ENCODE measurements at places on chromosomes 2 and 18.

- no peak for DNase-seq
Observed at GRCh38 chr2:11985817-11986566, 239.6 kb downstream of the LPIN1 start.

DNA sequence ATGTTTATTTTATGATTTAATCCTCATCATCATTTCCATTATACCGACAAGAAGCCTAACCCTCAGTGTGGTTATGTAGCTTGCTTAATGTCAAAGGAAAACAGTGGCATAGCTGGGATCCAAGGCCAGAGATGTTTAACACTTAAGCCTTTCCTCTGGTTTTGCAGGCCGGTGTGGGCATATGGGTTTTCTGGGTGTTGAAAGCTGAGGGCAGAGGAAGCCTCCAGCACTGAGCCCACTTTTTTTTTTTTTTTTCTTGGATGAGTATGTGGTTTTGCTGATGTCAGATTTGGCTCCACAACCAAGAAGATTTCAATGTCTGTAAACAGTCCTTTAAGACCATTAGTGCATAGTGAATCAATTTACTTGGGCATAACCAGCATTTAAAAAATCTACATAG is 41.3 kb downstream of the LHCGR start:
- DNase-seq, result no peak

- DNase-seq, result no peak
Observed at GRCh38 chr18:28048612-28049011, 128.3 kb downstream of the CDH2 start.

- no peak for DNase-seq
Observed at GRCh38 chr2:9247177-9247576, 40.6 kb downstream of the ASAP2 start.

- no peak for DNase-seq
Observed at GRCh38 chr18:79753391-79753851, 44.3 kb upstream of the KCNG2 start.

- no peak for DNase-seq
Observed at GRCh38 chr2:106607371-106607770, 120.2 kb downstream of the CD8B2 start.

Data from stromal cell of bone marrow (primary cell).